ENCODE measurements at places on chromosomes 4 and X.

- no peaks in the 10 kb centered on the region for H3K36me3 ChIP-seq
- H3K27me3 ChIP-seq, result no peaks in the 10 kb centered on the region
- no peaks in the 10 kb centered on the region for H3K4me1 ChIP-seq
- DNase-seq, result no peak
- no peak overlapping the region for H3K27ac ChIP-seq
- no peak overlapping the region for H3K4me3 ChIP-seq
These were observed 19.7 kb upstream of the RTL9 start for GRCh38 chrX:110338935-110339334.

DNA sequence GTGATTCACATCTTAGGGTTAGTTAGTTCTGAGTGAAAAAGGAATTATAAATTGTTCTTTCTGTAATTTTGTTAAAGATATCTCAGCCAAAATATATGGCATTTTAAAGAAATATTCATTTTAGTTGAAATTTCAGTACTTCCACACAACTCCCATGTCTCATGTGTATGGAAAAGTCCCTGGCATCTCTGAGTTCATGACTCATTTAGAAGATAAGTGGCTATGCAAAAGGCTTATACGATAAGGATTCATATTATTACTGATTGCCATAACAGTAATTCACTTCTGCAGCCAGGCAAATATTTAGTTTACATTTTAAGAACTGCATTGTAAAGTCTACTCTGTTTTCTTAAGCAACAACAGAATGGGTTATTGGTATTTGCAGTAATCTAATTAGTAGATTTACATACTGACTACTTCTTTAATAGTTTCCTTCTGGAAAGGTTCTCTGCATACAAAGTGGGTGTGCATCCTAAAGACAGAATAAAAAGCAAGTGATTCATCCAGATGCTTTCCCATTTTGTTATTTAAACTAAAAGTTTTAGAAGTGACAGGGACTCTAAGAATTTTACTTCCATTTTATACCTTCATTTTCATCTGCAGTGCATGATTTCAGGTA, 682.4 kb upstream of the PABPC4L start:
- no peaks in the 10 kb centered on the region for H3K27me3 ChIP-seq
- H3K4me1 ChIP-seq, result no peaks in the 10 kb centered on the region

DNA sequence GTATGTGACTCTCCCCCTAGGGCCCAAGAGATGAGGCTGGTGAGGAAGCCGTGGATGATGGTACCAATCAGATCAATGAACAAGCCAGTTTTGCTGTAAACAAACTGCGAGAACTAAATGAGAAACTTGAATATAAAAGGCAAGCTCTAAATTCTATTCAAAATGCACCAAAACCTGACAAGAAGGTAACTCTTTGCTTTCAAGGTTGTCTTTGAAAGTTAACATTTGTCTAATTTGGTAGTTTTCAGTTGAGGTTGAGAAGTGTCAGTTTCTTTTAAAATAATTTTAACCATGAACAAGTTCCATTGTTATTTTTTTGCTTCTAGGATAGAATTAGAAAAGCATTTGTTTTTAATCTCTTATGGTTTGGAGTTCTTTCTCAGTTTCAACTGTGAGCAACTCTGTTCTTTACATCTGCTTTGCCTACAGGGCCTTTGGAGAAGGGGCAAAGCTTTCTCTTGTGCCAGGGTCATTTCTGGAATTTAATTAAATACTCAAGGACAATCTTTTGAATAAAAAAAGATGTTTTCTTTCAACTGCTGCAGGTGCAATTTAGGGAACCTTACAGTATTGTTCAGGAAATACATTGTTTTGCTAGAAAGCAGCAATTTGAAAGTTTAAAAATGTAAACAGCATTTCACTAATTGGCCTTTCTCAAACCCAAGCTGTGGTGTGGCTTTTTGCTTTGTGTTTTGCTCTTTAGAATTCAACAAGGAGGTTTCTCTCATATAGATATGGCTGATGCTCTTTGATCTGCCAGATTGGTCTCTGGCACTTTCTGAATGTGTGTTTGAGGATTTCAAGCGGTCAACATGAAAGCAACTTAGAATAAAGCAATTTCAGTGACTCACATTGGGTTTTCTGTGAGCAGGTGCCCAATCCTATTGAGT, 62.9 kb downstream of the LRP2BP start:
- H3K4me3 ChIP-seq, result no peak overlapping the region
- DNase-seq, result no peak
- no peak overlapping the region for H3K27ac ChIP-seq
- no peaks in the 10 kb centered on the region for H3K36me3 ChIP-seq

GRCh38 chr4:61886131-61886530, 686.0 kb downstream of the ADGRL3 start:
- peak overlapping the region; percentile 45 for H3K27ac ChIP-seq
- H3K4me1 ChIP-seq, result peaks cover 4% of the 10 kb centered on the region
- H3K4me3 ChIP-seq, result no peak overlapping the region
- DNase-seq, result peak; percentile 77

DNA sequence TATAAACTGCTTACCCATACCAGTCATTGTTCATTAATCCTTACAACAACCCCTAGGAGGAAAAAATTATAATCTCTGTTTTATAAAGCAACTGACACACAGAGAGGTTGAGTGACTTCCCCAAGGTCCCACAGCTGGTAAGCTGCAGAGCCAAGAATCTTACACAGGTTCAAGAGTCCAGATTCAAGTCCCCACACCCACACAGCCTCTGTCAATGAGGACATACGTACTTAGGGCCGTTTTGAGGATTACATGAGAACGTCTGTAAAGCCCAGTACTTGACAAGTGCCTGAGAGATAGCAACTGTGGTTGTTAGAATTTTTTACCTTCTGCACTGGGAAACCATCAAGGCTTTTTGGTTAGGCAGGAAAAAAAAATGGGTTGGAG, 556 bp upstream of the SLC25A43 start:
- H3K36me3 ChIP-seq, result no peaks in the 10 kb centered on the region
- peak overlapping the region; percentile 79 for H3K27ac ChIP-seq
- peaks cover 7% of the 10 kb centered on the region for H3K4me1 ChIP-seq
- H3K4me3 ChIP-seq, result peak overlapping the region; percentile 67
- peak; percentile 78 for DNase-seq
- no peaks in the 10 kb centered on the region for H3K27me3 ChIP-seq
